ENCODE measurements at places on chromosomes 6 and 20. TPM values are rescaled to one million over a fixed set of nuclear protein-coding genes. Genes with fewer than 3 reads are reported as not detected.

Gene MYCT1
- total RNA-seq = 3.5 TPM

- no peak for DNase-seq
Observed at GRCh38 chr20:51350941-51351631, 191.4 kb downstream of the NFATC2 start.

DNA sequence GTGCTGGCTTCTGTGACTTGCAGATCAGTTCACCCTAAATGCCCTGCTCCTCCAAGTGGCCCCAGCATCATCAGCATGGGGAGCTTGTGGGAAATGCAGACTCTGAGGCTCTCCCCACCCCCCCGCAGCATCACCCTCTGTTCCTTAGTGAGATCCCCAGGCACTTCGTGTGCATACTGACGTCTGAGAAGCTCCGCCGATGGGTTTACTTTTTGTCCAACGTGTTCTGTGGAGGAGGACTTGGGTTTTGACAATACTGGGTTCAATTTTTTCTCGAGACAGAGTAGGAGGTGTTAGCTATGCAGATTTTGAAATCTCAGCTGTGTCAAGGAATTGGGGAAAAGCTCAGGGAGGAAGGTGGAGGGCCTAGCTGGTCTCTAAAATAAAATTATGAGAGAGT is 38.3 kb upstream of the ZNF831 start:
- DNase-seq = no peak

- DNase-seq = peak; percentile 86
Observed at GRCh38 chr6:32153564-32154513, at the start of gene PPT2. TSS of gene PPT2 (plus strand) at chr6:32154141. CDS start at chr6:32154595, 454 bp downstream.

GRCh38 chr6:80289727-80290126 is 183.3 kb downstream of the BCKDHB start:
- DNase-seq = no peak

DNA sequence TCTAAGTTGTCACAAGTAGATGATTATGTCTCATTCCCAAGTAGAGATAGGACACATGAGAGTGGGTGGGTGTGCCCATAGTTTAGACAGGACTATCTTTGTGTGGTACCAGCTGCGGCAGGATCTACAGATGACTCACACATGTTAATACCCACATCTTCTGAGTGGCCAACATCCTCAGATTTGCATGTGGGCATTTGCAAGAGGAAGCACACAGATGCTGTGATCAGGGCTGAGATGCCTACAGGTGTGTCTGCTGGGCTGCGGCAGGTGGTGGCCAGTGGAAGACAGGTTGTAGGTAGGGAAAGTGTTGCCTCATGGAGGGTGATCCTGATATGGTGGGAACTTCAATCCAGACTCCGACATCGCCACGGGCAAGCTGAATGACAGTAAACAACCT is 50.8 kb downstream of the UTRN start:
- no peak for DNase-seq

GRCh38 chr6:25301362-25301761 is 22.2 kb downstream of the CARMIL1 start:
- no peak for DNase-seq

DNA sequence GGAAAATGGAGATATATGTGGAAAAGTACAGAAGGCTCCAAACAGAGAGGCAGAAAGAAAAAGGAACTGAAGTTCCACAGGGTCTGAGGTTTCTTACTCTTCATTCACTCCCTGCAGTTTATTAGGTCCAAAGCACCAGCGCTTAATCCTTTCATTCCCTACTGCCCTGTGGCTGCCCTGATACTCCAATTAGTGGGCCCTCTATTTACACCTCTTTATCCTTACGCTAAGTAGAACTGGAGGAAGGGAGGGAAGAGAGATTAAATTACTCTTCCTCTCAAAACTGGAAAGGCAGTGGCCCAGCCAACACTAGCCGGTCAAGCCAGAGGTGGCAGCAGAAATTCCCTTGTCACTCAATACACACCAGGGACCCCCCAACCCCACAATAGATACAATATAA is 20.4 kb downstream of the TRERF1 start:
- DNase-seq = no peak

GRCh38 chr6:89339565-89339964 is 13.0 kb downstream of the UBE2J1 start:
- no peak for DNase-seq

DNA sequence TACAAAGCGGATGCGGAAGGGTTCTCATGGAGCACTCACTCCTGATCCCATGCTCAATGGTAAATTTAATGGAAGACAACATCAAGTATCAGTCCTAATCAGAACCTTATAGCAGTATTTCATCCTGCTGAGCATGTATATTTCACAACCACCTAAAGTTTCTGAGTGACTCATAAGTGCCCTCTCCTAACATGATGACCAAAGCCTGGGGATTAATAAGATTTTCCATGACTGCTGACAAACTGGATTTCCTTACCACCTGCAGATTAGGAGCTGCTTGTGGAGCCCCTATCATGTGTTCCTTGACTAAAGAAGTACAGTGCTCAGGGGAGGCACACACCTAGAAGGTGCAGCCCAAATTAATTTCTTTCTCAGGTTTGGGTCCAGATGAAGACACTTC is 112.8 kb downstream of the INSM1 start:
- no peak for DNase-seq

- no peak for DNase-seq
Observed at GRCh38 chr6:9862603-9863167, 552.2 kb downstream of the TFAP2A start.

DNA sequence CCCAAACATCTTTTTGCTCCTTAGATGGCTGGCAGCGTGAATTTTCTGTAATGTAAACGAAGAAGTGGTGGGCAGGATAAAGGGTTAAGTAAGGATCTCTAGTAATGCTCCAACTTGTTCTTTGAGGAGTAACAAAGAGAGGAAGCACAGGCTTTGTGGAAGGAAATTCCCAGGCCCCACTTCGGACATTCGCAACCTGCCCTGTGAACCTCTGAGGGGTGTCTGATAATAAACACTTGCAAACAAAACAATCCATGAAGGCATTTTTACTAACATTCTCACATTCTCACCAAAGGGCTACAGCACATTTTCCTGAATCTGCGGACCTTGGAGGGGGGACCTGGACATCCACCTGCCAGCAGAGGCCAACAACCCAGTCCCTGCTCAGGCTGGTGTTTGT is 25.8 kb upstream of the ADGRF5 start:
- no peak for DNase-seq

Gene ZKSCAN4
- total RNA-seq = 9.9 TPM

- DNase-seq = no peak
Observed at GRCh38 chr6:34695729-34696188, 808 bp downstream of the ILRUN start.

Gene SLC32A1
- not detected for total RNA-seq

- DNase-seq = no peak
Observed at GRCh38 chr6:105593805-105594671, 191.2 kb upstream of the PREP start.

Gene NECAB3
- total RNA-seq = 6.5 TPM

DNA sequence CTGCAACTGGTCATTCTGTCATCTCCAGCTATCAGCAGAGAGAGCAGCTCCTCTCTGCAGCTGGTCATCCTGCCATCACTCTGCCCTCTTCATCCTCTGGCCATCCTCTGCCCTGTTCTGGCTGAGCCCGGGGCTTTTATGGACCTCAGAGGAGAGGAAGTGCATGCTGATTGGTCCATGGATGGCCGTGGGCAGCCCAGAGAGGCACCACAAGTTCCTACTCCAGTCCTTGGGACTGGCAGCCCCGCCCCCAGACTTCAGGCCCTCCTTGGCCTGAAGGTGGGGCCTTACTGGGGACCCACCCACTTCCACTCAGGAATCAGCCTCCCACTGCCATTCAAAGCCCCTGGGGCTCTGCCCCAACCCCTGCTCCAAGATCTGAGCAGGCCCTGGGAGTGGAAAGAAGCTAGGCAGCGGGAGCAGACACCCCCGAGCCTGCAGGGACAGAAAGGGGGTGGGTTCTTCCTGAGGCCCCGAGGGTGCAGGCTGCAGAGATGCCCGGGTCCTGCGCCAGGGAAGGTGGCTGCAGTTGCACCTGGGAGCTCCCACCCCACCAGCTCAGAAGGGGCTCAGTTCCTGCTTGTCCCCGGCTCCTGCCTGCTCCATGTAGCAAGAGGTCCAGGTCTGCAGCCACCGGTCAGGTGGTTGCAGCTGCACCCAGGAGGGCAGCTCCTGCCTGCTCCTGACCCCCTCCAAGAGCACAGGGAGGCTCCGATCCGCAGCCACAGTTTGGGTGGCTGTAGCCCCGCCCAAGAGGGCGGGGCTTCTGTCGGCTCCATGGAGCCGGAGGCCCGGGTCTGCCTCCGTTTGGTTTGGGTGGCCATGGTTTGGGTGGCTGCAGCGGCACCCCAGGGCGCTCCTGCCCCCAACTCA is 34.1 kb upstream of the HMGA1 start:
- DNase-seq = no peak

DNA sequence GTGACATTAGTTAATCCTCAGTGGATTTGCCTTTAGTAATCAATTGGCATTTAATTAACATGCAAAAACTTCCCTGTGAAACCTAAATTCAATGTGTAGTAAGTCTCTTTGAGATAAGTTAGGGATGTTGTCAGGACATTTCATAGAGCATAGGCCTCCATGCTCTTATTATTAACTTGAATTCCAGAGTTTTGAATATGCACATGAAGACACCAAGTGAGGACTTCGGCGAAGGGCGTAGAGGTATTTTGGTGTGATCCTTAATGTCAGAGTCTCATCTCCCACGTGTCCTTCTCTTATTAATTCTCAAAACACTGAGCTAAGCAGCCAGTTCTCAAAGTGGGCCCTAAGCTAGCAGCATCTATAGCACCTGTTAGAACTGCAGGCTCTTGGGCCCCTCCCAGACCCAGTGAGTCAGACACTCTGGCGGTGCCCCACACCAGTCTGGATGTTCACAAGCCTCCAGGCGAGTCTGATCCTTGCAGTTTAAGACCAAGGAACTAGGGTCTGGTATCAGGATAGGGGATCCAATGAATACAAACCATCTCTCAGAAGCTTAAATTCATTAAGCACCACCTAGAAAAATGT is 292.1 kb downstream of the QKI start:
- DNase-seq = no peak

- DNase-seq = no peak
Observed at GRCh38 chr6:28139860-28140543, 1.7 kb upstream of the ZKSCAN8 start.

Gene CRISP2
- 0.05 TPM for total RNA-seq

- DNase-seq = no peak
Observed at GRCh38 chr20:47125758-47126591, 230.5 kb downstream of the ZMYND8 start.

- DNase-seq = no peak
Observed at GRCh38 chr6:116104636-116105035, 4.0 kb downstream of the NT5DC1 start.

DNA sequence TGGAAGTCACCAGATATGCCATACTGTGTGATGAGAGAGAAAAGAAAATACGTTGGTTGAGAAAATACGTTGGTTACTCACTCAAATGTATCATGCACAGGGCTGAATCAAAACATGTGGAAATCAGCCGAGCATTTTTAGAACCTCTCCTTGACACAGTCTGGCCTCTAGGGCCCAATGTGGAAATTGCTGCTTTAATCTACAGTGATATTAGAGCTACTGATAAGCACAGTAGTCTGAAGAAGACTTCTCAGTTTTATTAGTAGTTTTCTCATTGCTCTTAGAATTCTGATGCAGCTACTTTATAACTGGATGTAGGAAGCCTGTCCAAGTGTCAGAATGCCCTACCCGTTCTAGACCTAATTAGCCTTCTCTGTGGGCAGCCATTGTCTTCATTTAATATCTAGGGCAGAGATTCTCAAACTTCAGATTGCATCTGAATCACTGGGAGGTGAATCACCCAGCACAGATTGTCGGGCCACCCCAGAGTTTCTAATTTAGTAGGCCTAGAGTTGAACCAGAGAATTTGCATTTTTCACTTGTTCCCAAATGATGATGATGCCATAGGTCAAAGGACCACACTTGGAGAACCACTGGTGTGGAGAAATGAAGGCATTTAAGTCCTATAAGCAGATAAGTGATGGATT is 229.1 kb downstream of the PLCB1 start:
- DNase-seq = no peak

- no peak for DNase-seq
Observed at GRCh38 chr6:43455531-43456428, at the start of gene DLK2. TSS of gene DLK2 (minus strand) at chr6:43455548. CDS start at chr6:43454825, 723 bp downstream.

DNA sequence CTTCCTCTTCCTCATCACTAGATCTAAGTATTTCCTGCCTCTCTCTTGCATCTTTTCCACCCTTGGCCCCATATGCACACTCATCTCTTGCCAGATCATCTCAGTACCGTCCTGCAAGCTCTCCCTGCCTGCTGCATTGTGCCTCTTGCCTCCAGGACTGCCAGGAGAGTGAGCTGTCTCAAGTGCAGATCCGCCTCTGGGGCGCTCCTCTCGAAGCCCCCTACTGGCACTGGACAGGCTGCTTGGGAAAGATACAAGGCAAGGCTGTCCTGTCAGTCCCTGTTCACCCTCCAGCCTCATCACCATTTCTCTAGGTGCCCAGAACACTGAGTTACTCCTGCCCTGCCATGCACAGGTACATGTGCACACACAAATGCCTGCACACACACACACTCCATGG is 10.2 kb downstream of the SYNDIG1 start:
- no peak for DNase-seq

DNA sequence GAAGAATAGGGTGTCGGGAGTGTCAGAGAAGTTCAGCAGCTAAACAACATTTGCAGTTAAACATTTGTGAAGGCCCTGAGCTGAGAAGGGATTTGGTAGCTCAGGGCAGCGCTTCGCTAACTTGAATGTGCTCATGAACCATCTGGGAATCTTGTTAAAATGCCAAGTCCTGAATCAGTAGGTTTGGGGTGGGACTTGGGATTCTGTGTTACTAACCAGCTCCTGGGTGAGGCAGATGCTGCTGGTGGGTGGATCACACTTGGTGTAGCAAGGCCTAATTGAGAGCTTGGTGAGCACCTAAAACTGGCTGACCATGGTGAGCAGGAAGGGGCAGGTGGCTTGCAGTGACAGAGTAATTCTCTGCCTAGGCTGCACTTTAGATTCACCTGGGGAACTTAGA is 5.9 kb downstream of the PTPRA start:
- no peak for DNase-seq

DNA sequence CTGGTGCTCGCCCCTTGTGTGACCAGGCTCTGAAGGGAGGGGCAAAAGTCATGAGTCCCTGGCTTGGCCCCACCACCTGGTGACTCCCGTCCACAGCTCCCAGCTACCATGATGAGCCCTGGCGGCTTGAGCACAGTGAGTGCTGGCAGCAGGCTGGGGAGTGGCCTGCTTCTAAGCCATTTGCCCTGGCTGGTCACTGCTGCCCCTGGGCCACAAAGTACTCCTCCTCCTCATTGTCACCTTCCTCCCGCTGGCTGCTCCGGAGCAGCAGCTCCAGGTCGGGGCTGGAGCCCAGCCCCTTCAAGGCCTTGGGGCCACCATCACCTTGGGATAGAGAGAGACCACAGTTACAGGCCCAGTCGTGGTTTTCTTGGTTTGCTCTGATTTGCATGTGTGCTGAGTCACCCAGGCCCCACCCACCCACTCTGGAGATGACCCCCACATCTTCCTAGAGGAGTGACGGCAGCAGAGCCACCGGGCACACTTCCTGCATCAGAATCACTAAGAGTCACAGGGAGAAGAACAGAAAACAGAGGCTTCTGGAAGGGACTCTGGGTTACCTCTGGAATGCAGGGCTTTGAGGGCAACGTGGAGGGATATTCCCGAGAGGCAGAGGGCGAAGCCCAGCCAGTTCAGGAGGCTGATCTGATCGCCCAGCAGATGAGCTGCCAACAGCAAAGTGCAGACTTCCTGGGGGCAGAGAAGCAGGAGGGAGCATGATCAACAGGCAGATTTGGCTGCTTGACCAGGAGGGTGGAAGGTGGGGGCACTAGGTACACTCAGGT is 42.1 kb upstream of the CDH22 start:
- no peak for DNase-seq

GRCh38 chr20:46060301-46060881 is 29.4 kb downstream of the NCOA5 start:
- no peak for DNase-seq

All from thymus (tissue), 14 donors.